ENCODE measurements at places on chromosomes 11 and 22.

GRCh38 chr11:3171931-3172560 is 6.9 kb upstream of the OSBPL5 start:
- DNase-seq = no peak

- no peak for DNase-seq
Observed at GRCh38 chr11:27451244-27451965, 21.2 kb downstream of the LGR4 start.

DNA sequence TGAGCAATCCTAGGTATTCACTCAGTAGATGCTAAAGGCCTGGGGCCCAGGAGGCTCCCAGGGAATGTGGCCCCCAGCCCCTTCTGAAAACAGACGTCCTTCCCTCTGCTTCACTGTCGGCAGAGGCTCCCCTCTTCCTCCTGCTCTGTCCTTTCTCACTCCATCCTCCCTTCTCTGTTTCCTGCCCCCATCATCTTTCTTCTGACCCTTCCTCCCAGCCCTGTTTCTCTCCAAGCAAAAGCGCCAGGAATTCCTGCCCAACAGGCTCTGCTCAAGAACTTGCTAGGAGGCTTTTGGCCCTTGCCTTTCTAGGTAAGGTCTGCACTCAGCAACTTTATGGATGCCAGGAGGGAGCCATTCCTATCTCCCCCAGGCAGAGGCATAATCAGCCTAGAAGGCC is 300.5 kb downstream of the NTM start:
- no peak for DNase-seq

GRCh38 chr11:118343981-118344515 is at the start of gene CD3G:
Gene CD3G (plus strand): TSS chr11:118344344. CDS start chr11:118344424, 80 bp downstream.
- DNase-seq = no peak

GRCh38 chr11:35682230-35683173 is 19.9 kb downstream of the TRIM44 start:
- no peak for DNase-seq

DNA sequence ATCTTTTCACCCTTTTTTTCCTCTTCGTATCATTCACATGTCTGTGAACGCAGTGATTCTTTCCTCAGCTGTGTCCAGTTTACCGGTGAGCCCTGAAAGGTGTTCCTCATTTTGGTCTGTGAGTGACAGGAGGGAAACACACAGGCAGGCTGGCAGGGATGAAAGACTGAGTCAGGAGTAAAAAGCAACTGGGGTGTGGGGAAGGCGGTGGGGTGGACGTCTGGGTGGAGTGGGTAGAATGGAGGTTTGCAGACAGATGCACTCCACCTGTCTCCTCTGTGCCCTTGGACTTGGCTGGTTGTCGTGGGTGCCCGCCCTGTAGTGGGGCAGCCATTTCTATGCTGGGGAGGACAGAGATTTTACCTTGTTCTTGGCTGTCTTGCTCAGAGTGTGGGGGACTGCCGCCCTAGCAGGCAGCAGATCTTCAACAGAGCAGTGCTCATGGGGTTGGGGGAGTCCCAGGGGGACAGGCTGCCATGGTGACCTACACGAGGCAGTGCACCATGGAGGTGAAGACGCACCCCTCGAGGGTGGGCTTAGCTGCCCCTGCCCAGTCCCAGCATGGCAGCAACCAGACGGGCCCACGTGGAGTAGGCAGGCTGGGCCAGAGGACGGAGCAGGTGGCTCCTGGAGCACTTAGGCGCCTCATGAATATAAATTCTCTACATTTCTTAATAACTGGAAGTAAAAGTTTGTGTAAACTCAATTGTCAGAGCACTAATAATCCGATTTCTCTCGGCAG is 603.7 kb downstream of the TBC1D22A start:
- DNase-seq = no peak

DNA sequence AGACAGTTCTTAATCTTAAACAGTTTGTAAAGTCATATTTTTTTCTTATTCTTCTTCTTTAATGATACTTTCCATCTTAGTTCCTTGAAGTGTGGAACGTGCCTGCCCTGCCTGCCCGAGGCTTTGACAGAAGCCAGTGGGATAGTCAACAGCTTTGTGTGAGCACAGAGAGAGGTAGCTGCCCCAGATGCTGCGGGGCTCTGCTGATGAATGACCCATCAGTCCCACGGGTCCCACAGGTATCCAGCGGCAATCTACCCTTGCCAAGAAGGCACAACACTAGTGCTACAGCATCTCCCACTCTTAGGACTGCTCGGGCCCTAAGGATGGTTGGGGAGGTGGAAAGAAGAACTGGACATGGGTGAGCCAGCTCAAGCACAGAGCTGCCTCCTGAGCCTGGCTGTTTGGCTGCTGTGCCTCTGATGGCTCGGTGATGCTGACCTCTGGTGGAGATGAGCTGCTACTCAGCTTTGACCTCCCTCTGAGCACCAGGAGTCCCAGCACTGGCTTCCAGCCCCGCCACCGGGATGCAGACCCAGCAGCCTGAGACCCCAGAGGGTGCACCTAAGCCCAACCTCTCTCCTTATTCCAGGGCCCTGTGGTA is 11.8 kb upstream of the APLNR start:
- DNase-seq = peak; percentile 43

DNA sequence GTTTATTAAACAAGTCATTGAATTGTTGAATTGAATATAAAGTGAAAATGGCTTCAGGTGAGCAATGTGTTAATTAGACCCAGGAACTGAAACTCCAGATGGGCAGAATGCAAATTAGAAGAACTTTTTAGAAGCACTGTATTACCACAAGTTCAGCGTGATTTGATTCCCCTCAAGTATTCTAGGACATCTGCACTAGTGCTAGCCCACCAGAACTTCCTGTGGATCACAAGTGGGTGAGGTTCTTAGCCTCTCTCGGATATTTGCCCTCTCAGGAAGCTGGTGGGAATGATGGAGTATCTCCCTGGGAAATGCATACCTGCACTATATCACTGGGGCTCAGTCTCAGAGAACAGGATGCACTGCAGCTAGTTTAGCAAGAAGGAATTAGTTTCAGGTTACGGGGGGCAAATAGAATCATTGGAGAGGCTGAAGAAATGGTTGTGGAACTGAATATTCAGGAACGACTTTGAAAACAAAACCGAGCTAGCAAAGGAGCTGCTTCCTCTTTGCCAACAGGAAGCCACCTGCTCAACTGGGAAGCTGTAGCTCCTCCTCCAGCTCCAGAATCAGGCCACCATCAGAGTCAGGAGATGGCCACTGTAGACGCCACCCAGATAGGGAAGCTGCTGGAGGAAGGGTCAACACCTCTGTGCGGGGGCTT is 74.3 kb downstream of the DHCR7 start:
- no peak for DNase-seq

- DNase-seq = no peak
Observed at GRCh38 chr11:44865866-44866272, 84.8 kb downstream of the TP53I11 start.

DNA sequence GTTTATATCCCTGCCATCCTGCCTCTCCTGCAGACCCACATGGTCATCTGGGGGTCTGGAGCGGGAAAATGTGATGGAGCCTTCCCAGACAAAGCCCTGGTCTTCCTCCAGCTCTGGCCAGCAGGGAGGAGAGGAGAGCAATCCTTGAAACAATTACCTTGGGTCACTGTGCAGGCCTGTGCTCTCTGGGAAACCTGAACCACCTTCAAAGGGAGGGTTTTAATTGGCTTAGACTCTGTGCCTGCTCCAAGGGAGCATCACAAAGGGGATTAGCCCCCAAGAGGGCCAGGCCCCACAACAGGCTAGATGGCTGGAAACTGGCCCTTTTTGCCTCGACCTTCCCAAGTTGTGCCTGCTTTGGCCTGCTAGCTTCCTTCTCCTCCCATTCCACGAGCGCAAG is 351.9 kb downstream of the TENM4 start:
- no peak for DNase-seq

GRCh38 chr11:2807801-2808241 is 77.8 kb downstream of the CDKN1C start:
- DNase-seq = no peak

DNA sequence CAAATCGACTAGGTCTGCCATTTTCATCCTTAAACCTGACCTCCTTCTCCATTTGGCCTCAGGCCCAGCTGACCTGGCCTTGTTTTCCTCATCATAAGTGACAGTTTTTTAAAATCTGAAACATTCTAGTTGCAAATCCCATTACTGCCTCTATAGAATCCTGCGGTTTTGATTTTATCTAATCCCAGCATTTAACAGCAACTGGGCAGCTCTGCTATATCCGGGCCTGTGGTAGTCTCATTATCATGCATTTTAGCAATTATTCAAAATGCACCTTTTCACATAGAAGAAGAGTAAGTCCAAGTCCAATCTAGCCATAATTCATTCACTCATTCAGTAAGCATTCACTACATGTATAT is 28.6 kb upstream of the BIRC3 start:
- no peak for DNase-seq

DNA sequence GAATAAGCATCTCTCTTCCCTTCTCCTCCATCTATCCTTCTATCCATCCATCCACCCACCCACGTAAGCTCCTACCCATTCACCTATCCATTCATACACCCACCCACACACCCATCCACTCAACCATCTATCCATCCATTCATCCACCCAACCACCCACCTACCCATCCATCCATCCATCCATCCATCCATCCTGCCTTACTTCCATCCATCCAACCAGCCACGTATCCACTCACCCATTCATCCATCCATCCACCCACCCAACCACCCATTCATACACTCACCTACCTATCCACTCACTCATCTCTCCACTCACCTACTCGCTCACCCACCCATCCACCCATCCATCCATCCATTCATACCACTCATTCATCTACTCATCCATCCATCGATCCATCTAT is 13.2 kb downstream of the TNNT3 start:
- no peak for DNase-seq

DNA sequence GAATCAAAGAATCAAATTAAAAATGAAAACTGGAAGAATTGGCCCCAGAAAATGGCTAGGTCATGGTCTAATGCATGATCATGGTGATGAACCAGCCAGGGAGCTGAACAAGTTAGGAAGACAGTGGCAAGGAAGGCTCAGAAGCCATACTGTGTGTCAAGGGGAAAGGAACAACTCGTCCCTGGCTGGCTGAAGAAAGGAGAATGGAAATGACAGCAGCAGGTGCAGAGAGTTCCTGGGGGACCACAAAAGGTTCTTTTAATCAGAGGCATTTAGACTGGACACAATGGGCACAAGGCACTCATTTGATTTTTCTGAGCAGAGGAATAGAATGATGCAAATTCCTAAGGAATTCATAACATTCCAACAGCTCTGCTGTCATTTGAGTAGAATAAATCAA is 209.9 kb downstream of the LARGE1 start:
- no peak for DNase-seq

DNA sequence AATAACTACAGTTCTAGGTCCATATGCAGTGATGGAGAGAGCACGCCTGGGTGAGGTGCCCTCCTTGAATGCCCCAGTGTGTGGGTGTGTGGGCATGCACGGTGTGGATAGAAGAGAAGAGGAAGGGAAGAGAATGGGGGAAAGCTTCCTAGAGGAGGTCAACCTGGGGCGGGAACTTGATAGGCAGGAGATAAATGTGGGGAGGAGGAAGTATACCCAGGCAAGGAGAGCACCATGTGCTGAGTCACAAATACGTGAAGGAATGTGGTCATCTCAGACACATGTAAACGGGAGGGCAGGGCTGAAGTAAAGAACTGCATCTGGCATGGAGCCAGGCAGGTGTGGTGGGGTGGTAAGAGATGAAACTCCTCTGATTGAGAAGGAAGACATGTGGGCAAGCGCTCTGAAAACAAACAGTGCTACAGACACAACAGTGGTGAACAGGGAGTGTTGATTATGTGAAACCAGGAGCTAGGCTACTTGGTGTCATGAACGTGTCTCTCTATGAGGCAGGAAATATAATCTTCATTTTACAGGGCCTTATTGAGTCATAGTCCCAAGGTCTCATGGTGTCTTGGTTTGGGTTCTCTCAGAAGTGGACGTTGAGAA is 61.5 kb upstream of the EED start:
- DNase-seq = no peak

GRCh38 chr22:17638182-17638431 is 450 bp upstream of the BCL2L13 start:
- peak; percentile 54 for DNase-seq

GRCh38 chr22:31083923-31084810 is 3.0 kb downstream of the SMTN start:
- DNase-seq = no peak

GRCh38 chr11:35178873-35179272 is 39.9 kb downstream of the CD44 start:
- DNase-seq = no peak

GRCh38 chr11:107222431-107222830 is 204.2 kb upstream of the GUCY1A2 start:
- no peak for DNase-seq

DNA sequence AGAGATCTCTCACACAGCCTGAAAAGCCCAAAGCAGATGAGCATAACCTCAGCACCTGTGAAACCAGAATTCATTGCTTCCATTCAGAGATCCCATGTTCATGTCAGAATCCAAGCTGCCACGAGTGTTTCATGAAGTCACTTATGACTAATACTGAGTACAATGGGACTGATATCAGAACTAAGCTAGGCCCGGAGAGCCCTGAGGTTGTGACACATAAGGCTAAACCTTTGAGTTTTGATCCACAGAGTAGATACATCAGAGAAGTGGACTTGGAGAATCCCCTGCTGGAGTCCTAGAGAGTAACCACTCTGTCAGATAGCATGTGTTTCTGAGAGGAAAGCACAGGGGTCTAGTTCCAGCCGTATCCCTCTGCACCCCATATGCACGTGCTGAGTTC is 890 bp upstream of the GLYATL1 start:
- DNase-seq = no peak

- no peak for DNase-seq
Observed at GRCh38 chr11:788009-788640, 1.8 kb downstream of the CEND1 start.

GRCh38 chr11:12771875-12772274 is 97.7 kb downstream of the TEAD1 start:
- DNase-seq = no peak

DNA sequence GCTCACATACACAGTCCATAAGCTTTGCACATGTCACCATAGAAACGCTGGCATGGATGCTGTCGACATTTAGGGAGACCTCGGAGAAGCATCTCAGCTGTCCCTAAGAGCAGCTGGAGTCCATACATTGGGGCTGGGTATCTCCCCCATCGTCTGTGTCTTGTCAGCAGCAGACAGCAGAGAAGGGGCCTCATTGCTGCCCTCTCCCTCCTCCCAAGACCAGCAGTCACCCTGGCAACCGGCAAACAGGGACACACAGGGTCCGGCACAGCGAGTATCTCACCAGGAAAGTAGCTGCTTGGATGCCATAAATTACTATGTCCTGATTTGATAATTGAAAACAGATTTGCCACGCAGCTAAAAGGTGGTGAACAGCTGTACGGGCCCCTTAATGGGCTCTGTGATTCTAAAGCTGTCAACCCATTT is 84.4 kb downstream of the CD44 start:
- no peak for DNase-seq

- DNase-seq = no peak
Observed at GRCh38 chr22:26823966-26824365, 166.6 kb downstream of the MIAT start.

- no peak for DNase-seq
Observed at GRCh38 chr11:34243600-34244464, 114.0 kb downstream of the ABTB2 start.

- no peak for DNase-seq
Observed at GRCh38 chr22:42194953-42195352, 64.3 kb upstream of the CYP2D6 start.

GRCh38 chr22:44584256-44584902 is 86.3 kb upstream of the RTL6 start:
- DNase-seq = no peak

- no peak for DNase-seq
Observed at GRCh38 chr11:63816166-63816565, 2.9 kb downstream of the SPINDOC start.

GRCh38 chr11:398826-399225 is 4.8 kb downstream of the PKP3 start:
- no peak for DNase-seq

GRCh38 chr11:62953811-62954210 is 31.0 kb downstream of the SLC22A6 start:
- DNase-seq = no peak

Measured in NCI-H446 treated with DMSO at 0.1 percent for 48 hours (cell line).